ENCODE measurements at places on chromosomes 7 and 10. TPM values are rescaled to one million over a fixed set of nuclear protein-coding genes. Genes with fewer than 3 reads are reported as not detected.

- DNase-seq = peak; percentile 85
Measured at GRCh38 chr10:58064714-58065528, 202.8 kb downstream of the IPMK start.

GRCh38 chr7:27091105-27091504, 4.7 kb downstream of the HOXA1 start:
- DNase-seq = peak; percentile 58

DNA sequence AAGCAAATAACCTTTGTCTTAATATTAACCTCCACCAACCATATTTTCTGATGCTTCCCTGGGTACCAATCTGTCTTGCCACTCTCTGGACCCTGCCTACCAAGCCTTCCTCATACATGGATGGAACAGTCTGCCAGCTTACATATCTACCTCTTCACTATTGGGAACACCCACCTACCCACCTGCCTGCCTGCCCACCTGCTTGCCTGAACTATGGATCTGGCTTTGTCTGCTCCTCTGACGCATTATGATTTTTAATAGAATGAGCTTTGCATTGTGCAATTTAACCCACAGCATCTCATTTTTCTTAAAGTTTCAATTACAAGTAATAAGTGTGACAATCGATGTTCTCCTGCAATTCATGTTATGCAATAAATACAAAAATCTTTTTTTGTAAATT, 137.9 kb upstream of the LSM8 start:
- DNase-seq = no peak

DNA sequence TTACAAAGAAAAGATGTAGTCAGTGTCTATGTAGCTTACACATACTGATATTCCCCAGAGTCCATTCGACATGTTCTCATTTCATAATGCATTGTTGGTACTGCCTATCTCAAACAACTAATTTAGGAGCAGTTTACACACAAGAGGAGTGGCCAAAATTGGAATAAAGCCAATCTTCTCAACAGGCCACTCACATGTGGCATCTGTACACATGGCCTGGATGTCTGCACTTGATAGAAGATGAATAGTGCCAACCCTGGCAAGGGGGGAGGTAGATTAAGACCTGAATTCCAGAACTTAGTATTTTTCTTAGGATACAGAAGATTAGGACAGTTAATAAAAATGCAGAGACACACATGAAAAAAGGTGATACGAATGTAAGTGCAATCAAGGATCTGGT, 125.3 kb upstream of the STARD3NL start:
- DNase-seq = no peak

GRCh38 chr7:94882891-94883290, 24.5 kb upstream of the PPP1R9A start:
- peak; percentile 16 for DNase-seq

The PTPRN2 gene
- 1.7 TPM for total RNA-seq
